ENCODE measurements at places on chromosomes 6 and 20.
A peak's percentile ranks its signal among the peaks of the same experiment; 100 is the strongest.

DNA sequence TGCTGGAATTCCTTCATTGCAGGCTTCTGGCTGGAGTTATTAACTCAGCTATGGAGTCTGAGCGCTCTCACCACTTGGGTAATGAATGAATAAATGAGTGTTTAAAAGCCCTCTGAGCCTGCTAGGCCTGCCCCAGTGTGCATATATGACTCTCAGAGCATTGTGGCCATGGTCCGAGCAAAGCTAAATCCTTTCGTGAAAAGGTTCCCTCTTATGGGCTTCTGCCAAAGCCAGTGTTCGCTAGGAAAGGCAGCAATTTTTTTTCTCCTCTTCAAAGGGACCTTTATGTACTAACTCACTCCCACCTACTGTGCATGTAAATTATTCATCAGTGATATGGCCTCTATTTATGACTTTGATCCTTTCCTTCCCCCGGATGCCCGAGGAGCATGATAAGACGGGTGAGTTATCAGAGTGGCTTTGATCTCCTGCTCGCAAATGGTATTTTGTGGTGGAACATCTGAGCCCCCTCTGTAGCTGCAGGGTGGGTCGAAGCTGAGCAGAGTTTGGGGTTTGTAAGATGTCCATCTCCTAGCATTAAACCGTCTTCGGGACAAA, 88.6 kb downstream of the LINC00237 start:
- DNase-seq, result no peak

DNA sequence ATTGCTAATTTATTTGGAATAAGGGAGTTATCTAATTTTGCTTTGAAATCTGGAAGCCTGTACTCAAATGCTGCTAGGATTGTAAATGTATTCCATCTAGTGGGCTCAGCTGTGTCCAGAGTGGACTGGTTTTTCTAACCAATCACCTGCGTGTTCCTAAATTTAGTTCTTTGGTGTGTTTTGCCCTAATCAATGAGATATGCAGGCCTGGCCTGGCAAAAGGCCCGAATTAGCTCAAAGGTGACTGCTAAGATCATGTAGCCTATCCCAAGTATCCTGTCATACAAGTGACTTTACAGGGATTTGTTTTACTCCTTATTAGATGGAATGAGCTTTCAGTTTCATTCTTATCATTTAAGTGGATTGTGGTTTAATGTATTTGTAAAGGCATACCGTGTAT, 51.3 kb upstream of the ARMC2 start:
- no peak for DNase-seq

GRCh38 chr20:56391037-56391436, 978 bp downstream of the AURKA start:
- DNase-seq, result no peak

- peak; percentile 12 for DNase-seq
These were observed 14.2 kb downstream of the KCNK5 start for GRCh38 chr6:39214846-39215639.

GRCh38 chr6:11491596-11492463, 45.7 kb upstream of the TMEM170B start:
- no peak for DNase-seq

DNA sequence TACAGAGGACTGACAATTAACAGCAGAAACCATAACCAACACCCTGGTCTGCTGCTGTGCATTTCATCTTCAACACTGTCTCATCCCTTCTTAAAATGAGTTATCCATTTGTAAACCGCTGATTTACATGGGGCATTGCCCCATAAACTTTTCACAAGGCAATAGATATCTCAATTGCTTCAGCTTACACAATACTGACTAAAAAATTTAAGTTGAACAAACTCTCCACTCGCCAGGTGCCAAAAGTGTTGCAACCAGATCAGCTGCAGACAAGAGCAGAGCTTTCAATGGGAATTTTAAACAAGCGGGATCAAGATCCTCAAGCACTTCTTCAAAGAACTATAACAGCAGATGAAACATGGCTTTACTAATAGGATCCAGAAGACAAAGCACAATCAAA, 183.0 kb downstream of the TASP1 start:
- DNase-seq, result no peak

DNA sequence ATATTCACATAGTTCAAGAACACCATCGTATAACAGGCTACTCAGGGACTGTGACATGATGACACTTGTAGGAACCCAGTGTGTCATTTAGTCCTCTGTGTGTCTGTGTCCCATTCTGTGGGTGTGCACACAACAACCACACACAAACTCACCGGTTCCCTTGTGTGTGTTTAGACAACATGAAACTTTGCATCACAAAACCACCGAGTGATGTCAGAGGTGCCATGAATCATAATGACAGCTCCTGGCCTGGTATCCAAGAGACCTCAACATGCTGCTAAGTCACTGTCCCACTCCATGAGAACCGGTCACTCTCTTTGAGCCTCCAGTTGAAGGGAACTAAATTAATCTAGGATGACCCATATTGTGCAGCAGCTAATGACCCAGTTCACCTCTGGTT, 421.3 kb downstream of the PREX1 start:
- DNase-seq, result no peak

DNA sequence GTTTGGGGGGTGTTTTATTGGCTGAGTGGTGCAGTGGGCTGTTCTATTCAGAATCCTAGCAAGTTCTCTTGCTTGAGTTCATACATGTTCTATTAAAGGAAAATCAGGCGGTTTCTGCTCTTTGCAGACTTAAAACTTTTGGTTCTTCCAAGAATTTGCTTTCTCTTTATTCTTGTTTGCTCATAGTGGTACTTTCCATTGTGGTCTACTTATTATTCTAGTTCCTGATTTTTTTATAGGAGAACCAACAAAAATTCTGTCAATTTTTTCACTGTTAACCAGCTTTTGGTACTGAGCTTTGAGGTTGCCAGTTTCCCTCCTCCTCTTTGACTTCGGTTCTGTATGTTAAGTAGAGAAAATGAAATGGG, 6.7 kb downstream of the AFDN start:
- no peak for DNase-seq

DNA sequence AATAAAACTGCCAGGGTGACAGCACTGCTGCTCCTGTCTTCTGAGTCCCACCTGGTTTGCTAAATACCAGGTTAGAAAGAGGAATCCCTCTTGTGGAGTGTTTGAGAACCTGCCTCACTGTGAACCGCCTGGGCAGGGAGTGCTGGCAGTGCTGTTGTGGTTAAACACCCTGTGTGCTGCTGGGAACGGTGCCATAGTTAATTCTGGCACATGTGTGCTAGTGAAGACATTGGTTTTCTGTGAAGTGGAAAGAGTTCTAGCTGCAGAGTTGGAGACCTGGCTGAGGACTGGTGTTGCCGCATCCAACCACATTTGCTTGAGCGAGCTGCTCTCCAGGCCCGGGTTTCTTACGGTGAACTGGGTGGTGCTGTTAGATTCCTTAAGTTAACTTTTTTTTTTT, 72.7 kb downstream of the IGF2R start:
- DNase-seq, result no peak

- no peak for DNase-seq
These were observed 29.1 kb upstream of the FBXL4 start for GRCh38 chr6:98976674-98977385.

DNA sequence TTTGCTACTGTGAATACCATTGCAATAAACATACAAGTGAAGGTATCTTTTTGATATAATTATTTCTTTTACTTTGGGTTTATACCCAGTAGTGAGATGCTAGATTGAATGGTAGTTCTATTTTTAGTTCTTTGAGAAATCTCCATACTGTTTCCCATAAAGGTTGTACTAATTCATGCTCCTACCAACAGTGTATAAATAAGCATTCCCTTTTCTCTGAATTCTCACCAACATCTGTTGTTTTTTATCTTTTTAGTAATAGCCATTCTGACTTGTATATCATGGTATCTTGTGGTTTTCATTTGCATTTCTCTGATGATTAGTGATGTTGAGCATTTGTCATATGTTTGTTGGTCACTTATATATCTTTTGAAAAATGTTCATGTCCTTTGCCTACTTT, 183.6 kb upstream of the LRFN2 start:
- no peak for DNase-seq

DNA sequence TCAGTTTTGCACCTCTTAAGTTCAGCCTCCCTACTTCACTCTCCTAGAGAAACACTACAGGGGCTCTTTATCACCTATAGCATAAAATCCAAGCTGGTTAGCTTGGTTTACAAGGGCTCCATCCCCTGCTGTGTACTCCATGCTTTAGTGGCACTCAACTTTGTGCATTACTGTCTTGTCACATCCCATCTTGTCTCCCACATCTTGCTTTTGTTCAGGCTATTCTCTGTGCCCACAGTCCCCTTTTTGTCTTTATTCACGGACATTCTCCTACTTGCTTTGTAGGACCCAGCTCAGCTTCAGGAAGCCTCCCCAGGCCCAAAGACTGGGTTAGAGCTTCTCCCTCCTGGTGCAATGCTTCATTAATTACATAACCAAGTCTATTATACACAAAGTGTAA, 107.9 kb upstream of the SPACA1 start:
- DNase-seq, result no peak

- no peak for DNase-seq
These were observed 43.1 kb downstream of the SUN5 start for GRCh38 chr20:32960849-32961731.

GRCh38 chr6:169961772-169962561, 210.5 kb downstream of the ERMARD start:
- no peak for DNase-seq

DNA sequence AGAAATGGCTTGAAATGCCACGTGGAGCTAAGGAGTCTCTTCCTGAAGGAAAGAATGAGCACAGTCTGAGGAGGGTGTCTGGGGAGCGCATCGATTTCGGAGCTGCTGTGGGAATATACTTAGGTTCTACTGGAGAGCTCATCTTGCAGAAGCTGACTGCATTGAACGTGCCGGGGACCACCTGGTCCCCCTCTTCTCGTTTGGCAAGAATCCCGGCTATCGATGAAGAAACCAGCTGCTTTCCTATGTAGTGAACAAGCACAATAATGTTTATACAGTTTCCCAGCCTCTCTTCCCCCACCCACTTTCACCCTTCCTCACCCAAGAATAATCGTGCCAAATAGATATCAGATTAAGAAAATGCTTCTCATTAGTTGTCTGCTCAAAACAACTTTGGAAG, 242.5 kb downstream of the PACRG start:
- DNase-seq, result no peak

DNA sequence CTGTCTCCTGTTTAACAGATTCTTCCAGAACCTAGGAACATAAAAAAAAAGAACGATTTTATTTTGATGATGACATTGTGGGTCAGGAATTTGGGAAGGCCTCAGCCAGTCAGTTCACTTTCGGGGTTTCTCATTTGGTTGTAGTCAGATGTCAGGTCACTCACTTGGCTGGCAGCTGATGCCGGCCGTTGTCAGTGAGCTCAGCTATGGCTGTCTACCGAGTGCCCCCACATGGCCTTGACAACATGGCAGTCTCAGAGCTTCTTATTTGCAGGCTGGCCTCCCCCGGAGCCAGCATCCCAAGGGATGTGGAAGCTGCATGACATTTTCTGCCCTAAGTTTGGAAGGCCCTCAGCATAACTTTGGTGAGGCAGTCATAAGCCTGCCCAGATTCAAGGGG, 11.5 kb downstream of the RNF217 start:
- no peak for DNase-seq

- DNase-seq, result no peak
These were observed 113.4 kb downstream of the SCP2D1 start for GRCh38 chr20:18926965-18927364.

DNA sequence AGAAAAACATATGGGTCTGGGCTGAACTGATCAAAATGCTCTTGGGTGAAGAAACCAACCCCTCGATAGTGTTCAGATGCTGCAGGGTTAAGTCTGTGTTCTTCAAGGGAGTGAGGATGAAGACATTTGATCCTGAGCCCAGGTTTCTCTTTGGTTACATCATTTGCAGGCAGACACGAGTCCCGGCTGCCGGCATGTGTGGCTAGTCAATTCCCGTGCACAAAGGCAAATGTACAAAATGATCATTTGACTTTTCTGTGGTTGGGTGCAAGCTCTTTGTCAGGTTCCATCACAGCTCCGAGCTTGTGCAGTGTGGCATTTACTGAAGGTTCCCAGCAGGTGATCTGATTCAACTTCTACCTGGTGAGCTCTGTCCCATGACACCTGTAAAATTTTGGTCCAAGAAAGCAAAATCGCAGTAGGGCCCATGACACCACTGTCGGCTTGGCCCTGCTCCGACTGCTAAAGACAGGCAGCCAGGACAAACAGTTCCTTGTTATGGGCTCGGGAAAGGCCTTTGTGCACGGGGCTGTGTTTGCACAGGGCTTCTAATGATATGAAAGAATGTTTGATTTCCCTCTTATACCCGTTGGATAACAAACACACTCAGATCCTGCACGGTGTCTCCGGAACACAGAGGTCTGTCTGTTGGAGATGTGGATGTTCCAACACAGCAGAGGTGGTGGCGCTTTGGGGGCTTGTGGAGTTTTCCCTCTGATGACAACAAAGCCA, 46.9 kb downstream of the GJA10 start:
- DNase-seq, result no peak

DNA sequence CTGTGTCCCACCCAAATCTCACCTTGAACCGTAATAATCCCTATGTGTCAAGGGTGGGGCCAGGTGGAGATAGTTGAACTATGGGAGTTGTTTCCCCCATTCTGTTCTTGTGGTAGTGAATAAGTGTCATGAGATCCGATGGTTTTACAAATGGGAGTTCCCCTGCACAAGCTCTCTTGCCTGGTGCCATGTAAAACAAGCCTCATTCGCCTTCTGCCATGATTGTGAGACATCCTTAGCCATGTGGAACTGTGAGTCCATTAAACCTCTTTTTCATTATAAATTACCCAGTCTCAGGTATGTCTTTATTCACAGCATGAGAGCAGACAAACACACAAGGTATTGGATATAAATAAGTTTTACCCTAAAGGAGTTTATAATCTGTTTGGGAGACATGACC, 121.2 kb downstream of the MMUT start:
- no peak for DNase-seq

- DNase-seq, result no peak
These were observed 16.6 kb downstream of the ADTRP start for GRCh38 chr6:11761744-11762620.

DNA sequence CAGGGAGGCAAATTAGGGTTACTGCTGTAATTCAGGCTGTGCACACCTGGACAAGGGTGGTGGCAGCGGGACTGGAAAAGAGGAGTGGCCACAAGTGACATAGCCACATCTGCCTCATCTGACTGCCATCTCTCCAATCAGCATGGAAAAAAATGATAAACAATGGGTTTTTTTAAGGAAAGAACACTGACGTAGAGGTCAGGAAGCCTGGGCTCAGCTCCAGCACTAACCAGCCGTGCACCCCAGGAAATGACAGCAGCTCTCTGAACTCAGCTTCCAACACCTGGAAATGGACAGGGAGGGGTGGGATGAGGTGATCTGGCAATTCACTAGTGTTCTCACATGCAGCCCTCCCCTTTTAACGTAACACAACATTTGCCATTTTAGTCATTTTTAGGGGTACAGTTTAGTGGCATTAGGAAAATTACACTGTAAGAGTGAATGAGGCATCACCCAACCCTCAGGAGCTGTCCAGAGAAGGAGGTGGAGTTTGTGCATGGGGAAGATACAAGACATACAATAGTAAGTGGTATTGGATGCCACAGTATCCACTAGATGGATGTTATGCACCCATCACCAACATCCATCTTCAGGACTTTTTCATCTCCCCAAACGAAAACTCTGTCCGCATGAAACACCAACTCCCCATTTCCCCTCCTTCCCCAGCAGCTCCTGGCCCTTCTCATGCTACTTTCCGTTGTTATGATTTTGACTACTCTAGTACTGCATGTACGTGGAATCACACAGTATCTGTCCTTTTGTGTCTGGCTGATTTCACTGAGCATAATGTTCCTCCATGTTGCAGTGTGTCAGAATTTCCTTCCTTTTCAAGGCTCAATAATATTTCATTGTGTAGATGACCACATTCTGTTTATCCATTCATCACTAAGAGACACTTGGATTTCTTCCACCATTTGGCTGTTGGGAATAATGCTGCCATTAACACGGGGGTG, 215.5 kb upstream of the ECI2 start:
- no peak for DNase-seq

Measured in COR-L47 (cell line).